RWPE1 (cell line): ENCODE measurements at places on chromosomes 16 and 17.
A peak's percentile ranks its signal among the peaks of the same experiment; 100 is the strongest.

DNA sequence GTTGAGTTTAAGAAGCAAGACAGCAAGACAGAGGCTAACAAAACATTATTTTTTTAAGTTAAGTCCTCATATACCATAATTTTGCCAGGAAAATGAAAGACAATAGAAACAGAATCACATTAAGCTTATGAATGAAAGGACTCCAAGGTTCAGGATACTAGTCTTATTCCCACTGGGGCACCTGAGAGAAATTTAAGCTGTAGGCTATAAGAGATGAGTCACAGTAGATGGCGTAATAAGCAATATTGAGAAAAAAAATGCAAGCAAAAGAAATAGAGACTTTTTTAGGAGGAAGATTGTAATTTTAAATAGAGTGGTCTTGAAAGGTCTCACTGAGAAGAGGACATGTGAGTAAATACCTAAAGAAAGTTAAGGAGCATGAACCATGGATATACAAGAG is 57.1 kb upstream of the KIF2B start:
- peak; percentile 11 for DNase-seq

GRCh38 chr16:70395345-70395901 is 43.5 kb downstream of the ST3GAL2 start:
- DNase-seq = no peak

GRCh38 chr16:81399909-81400308 is 44.7 kb upstream of the CMIP start:
- DNase-seq = no peak

DNA sequence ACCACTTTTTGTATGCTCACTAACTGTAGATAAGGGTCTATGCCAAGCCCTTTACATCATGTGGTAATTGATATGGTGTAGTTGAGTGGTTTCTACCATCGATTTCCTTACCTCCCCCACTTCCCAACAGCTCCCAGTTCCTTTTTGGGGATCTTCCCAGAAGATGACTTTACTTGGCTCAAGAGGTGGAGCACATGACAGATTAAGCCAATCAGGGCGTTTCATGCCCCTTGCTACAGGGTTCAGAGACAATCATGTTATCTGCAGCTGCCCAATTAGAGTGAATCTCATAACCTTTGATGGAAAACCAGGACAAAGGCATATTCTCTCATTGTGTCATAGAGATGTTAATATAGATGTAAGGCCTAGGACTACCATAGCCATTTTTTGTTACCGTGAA is 16.2 kb upstream of the BMERB1 start:
- DNase-seq = no peak

DNA sequence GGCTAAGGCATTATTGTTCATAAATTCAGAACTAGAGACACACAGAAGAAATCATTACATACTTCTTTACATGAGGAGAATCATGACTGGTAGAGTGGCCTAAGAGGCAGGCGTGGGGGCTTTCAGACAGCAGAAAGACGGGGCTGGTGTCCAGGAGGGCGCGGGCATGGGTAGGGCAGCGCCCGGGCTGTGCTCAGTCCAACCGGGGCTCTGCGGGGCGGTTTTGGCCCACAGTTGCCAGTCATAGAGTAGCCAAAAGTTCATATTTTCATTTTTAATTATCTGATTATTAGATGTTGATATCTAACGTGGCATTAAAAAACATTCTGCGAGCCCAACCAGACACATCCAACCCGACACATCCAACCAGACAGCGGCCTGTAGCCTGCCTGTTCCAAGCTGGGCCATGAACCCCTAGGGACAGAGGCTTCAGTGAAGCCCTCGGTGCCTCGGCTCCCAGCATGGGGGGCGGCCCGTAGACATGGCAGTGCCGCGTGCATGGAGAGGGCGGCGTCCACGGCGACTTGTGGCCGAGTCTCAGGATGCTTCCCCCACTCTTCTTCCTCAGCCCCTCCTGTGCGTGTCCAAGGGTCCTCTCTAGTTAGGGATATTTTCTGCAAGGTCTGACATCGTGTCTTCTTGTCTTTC is 162.4 kb upstream of the CHMP6 start:
- no peak for DNase-seq

- peak; percentile 84 for DNase-seq
Measured at GRCh38 chr17:40485851-40486521, 15.4 kb downstream of the TNS4 start.
